Spinal cord (tissue), 10 donors: ENCODE measurements at places on chromosomes 1 and 21. TPM values are rescaled to one million over a fixed set of nuclear protein-coding genes. Genes with fewer than 3 reads are reported as not detected.
A peak's percentile ranks its signal among the peaks of the same experiment; 100 is the strongest.

GRCh38 chr1:42777852-42778251 lies 6.9 kb upstream of the TMEM269 start:
- DNase-seq: no peak
- no peak overlapping the region for H3K27ac ChIP-seq
- H3K27me3 ChIP-seq: no peaks in the 10 kb centered on the region
- H3K36me3 ChIP-seq: peaks cover 39% of the 10 kb centered on the region
- H3K4me3 ChIP-seq: no peak overlapping the region

GRCh38 chr1:183043872-183044854 lies 20.9 kb downstream of the LAMC1 start:
- H3K36me3 ChIP-seq: no peaks in the 10 kb centered on the region
- DNase-seq: no peak
- peak overlapping the region; percentile 43 for H3K27ac ChIP-seq
- H3K4me1 ChIP-seq: no peaks in the 10 kb centered on the region
- no peaks in the 10 kb centered on the region for H3K27me3 ChIP-seq

DNA sequence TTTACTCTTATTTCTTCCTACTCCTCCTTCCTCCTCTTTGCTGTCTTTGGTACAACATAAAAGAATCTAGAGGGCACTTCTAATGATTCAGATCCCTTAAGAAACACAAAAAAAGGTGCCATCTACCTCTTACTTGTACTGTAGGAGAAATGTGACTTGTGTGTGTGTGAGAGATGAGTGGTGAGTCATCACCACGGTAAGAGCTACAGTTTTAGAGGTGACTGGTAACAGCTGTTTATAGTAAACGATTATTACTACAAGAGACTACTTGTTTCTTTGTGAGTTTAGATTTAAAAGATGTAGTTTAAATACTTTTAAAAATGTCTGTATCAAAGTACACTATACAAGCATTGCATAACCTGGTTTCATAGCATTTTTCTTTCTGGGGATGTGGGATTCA lies 40.4 kb downstream of the SLC35D1 start:
- peaks cover 7% of the 10 kb centered on the region for H3K36me3 ChIP-seq
- no peak overlapping the region for H3K27ac ChIP-seq
- H3K4me1 ChIP-seq: no peaks in the 10 kb centered on the region
- no peak overlapping the region for H3K4me3 ChIP-seq

Gene PYHIN1
- polyA plus RNA-seq: not detected

- H3K4me3 ChIP-seq: no peak overlapping the region
- H3K27ac ChIP-seq: no peak overlapping the region
- no peaks in the 10 kb centered on the region for H3K36me3 ChIP-seq
- DNase-seq: no peak
- no peaks in the 10 kb centered on the region for H3K4me1 ChIP-seq
Observed at GRCh38 chr1:200922406-200922805, 27.7 kb downstream of the INAVA start.

Gene ALG14
- 14.4 TPM for polyA plus RNA-seq

DNA sequence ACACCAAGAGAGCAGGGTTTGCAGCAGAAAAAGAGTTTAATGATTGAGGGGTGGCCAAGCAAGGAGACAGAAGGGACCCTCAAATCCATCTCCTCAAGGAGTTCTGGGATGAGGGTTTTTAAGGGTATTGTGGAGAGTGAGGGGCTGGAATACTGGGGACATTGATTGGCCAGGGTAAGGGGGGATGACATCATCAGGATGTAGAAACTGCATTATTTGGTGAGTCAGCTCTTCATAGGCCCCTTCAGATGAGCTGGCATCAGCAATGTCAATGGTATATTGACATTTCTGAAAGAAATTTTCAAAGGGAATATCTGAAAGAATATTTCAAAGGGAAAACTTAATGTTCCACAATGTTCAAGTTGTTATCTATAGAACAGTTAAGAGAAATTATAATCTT lies 168.1 kb upstream of the SNX7 start:
- H3K27ac ChIP-seq: no peak overlapping the region
- no peaks in the 10 kb centered on the region for H3K4me1 ChIP-seq
- H3K4me3 ChIP-seq: no peak overlapping the region
- no peaks in the 10 kb centered on the region for H3K36me3 ChIP-seq
- no peaks in the 10 kb centered on the region for H3K27me3 ChIP-seq

Gene MAN1C1
- polyA plus RNA-seq: 52.4 TPM

Gene NKAIN1
- polyA plus RNA-seq: 56.5 TPM

Gene DYRK3
- polyA plus RNA-seq: 8.3 TPM

- H3K4me1 ChIP-seq: peaks cover 9% of the 10 kb centered on the region
- H3K27ac ChIP-seq: no peak overlapping the region
- no peaks in the 10 kb centered on the region for H3K27me3 ChIP-seq
- no peak overlapping the region for H3K4me3 ChIP-seq
- DNase-seq: no peak
Observed at GRCh38 chr1:48688102-48688760, 88.5 kb downstream of the BEND5 start.

GRCh38 chr1:172671591-172671990 lies 12.7 kb downstream of the FASLG start:
- H3K4me1 ChIP-seq: no peaks in the 10 kb centered on the region
- no peaks in the 10 kb centered on the region for H3K27me3 ChIP-seq
- no peak overlapping the region for H3K4me3 ChIP-seq
- no peak for DNase-seq
- H3K36me3 ChIP-seq: no peaks in the 10 kb centered on the region

DNA sequence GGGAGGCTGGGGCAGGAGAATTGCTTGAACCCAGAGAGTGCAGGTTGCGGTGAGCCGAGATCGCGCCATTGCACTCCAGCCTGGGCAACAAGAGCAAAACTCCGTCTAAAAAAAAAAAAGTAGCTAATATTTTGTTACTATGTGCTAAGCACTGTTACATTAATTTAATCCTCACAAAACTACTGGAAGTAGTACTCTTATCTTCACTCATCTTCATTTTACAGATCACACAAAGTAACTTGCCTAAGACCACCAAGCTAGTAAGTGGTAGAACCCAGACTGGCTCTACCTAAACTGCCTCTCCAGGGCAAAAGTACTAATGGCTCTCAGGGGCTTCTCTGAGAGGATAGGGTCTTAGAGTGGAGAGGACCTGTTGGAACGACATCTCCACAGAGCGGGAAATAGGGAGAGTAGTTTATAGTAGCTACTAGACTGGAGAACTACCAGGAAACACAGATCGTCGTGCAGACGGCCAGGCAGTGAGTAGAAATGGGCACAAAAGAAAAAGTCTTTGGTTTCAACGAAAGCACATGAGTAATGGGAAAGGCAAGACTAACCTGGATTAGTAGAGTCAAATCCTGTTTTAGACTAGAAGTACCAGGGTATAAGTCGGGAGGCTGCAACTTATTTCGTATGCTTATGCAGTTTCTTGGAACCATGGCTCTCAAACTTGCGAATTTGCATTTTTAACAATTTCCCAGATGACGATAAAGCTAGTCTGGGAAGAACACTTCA lies 1.4 kb downstream of the CLCC1 start:
- no peaks in the 10 kb centered on the region for H3K27me3 ChIP-seq
- H3K36me3 ChIP-seq: peaks cover 6% of the 10 kb centered on the region
- H3K4me3 ChIP-seq: peak overlapping the region; percentile 76
- DNase-seq: no peak

GRCh38 chr1:39540504-39541031 lies 36.0 kb downstream of the PABPC4 start:
- H3K27me3 ChIP-seq: no peaks in the 10 kb centered on the region
- H3K27ac ChIP-seq: no peak overlapping the region
- peaks cover 47% of the 10 kb centered on the region for H3K36me3 ChIP-seq
- H3K4me3 ChIP-seq: no peak overlapping the region
- no peaks in the 10 kb centered on the region for H3K4me1 ChIP-seq

Gene IGSF5
- polyA plus RNA-seq: 4.8 TPM

- no peak for DNase-seq
- H3K4me1 ChIP-seq: no peaks in the 10 kb centered on the region
- H3K27ac ChIP-seq: no peak overlapping the region
- H3K27me3 ChIP-seq: no peaks in the 10 kb centered on the region
Observed at GRCh38 chr1:192552760-192553191, 22.8 kb upstream of the RGS1 start.

DNA sequence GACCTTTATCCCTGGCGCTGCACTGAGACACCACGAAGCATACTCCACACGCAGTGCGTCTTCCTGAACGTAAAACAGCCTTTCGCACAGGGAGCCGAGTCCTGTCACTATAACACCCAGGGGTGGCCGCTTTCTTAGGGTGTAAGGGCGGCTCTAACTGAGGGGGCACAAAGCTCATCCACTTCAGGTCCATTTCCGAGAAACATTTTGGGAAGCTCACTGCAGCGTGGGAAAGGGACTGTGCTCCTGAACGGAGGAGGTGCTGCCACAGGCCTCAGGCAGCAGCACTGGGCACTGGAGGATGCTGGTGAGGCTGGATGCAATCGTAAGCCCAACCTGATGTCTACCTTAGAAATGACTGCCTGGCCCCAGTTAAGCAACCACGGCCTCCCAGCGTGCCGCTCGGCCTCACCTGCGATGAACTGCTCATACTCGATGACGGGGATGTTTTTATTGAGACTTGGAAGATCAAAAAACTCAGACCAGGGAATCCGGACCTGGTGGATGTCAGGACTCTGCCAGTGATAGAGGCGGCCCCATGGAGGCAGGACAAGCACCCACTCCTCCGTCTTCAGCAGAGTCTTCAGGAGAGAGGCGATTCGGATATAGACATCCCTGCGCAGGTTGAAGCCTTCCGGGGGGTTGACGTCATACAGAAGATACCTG lies 2.3 kb downstream of the POFUT2 start:
- peaks cover 14% of the 10 kb centered on the region for H3K4me1 ChIP-seq
- no peak for DNase-seq
- H3K27ac ChIP-seq: no peak overlapping the region
- no peaks in the 10 kb centered on the region for H3K27me3 ChIP-seq
- peaks cover 55% of the 10 kb centered on the region for H3K36me3 ChIP-seq

Gene TRIM58
- polyA plus RNA-seq: 14.4 TPM

Gene SLC25A34
- polyA plus RNA-seq: 4.4 TPM

- no peaks in the 10 kb centered on the region for H3K36me3 ChIP-seq
- no peaks in the 10 kb centered on the region for H3K4me1 ChIP-seq
- no peaks in the 10 kb centered on the region for H3K27me3 ChIP-seq
- DNase-seq: no peak
Observed at GRCh38 chr1:42209526-42210251, 45.1 kb upstream of the GUCA2A start.

DNA sequence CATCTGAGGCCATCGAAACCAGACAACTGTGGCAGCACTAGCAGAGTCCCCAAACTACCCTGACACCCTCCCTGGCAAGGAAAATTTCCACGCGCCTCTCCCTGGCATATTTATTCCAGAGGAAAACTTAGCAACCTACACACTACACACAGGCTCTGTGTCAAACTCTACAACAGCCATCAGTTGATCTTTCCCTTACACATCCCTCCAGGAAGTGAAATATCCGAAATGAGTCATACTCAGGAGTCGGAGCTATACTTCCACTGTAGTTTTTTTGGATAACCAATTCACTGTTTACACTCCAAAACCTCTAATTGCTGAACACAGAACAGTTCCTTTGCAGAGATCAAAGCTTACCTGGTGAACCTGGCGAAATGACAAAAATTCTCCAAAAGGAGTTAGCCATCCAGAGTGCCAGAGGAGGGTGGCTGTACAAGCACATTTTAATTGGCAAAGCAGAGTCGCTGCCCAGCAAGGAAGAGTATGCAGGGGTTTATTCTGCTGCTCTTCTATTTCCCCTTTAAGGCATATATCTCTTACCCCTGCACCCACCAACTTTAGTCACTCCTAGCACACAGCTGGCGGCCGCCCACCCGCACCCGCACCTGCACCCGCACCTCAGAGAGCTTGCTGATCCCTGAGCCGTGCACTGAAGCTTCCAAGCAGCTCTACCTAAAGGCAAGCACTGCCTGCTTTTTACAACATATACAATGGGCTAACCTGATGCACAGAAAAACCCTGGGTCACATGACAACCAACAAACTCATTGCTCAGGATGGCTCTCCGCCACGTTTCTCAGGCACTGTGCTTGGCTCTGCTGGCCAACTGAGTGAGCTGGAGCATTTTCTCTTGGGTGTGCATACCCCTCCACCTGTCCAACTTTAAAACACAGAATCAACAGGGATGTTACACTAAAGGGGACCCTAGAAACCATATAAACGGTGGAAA lies 54.9 kb downstream of the CAPZB start:
- H3K27me3 ChIP-seq: no peaks in the 10 kb centered on the region
- peaks cover 2% of the 10 kb centered on the region for H3K36me3 ChIP-seq
- no peak overlapping the region for H3K4me3 ChIP-seq
- no peak for DNase-seq

DNA sequence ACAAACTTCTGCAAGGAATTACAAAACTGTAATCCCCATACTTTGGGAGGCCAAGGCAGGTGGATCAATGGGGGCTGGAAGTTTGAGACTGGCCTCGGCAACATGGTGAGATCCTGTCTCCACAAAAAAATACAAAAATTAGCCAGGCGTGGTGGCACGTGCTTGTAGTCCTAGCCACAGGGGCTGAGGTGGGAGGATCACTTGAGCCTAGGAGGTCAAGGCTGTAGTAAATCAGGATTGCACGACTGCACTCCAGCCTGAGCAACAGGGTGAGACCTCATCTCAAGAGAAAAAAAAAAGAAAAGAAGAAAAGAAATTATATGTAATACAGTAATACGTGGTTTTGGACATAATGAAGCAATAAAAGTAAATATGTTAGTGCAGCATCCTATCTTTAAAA lies 138.2 kb downstream of the COP1 start:
- no peaks in the 10 kb centered on the region for H3K27me3 ChIP-seq
- DNase-seq: no peak
- no peaks in the 10 kb centered on the region for H3K4me1 ChIP-seq

GRCh38 chr1:27566462-27567145 lies 37.3 kb downstream of the AHDC1 start:
- peaks cover 49% of the 10 kb centered on the region for H3K36me3 ChIP-seq
- peaks cover 100% of the 10 kb centered on the region for H3K4me1 ChIP-seq
- no peak for DNase-seq
- peak overlapping the region; percentile 79 for H3K27ac ChIP-seq

DNA sequence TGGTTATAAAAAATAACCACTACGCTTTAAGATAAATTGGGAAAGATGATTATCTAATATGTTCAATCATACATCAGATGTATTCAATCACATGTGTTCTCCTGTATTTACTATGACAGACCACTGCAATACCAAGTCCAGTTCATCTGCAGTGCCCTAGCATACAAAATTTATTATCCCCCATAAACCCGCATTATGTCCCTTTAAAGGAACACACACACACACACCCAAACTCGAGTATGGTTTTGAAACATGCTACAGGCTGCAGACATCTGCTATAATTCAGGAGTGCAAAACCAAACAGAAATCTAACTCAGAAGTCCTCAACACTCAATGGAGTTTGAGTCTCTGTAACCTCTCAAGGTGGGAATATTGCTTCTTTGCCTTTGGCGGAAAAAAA lies 14.9 kb downstream of the ODF2L start:
- H3K27me3 ChIP-seq: no peaks in the 10 kb centered on the region
- no peak for DNase-seq
- peaks cover 6% of the 10 kb centered on the region for H3K36me3 ChIP-seq
- no peak overlapping the region for H3K4me3 ChIP-seq
- H3K27ac ChIP-seq: no peak overlapping the region
- H3K4me1 ChIP-seq: no peaks in the 10 kb centered on the region

DNA sequence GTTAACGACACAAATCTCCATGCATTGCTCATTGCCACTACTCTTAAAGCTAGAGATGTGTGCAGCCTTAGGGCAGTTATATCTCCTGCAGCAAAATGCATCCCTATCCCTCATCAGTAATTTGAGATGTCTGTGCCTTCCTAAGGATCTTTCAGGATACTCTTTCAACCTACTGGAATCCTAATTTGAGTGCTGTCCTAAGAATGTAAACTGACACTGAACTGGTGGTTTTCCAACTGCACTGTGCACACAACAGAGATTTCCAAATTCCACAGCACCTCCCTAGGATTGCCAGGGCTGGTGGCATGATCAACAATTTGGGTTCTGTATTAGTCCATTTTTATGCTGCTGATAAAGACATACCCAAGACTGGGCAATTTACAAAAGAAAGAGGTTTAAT lies 193.9 kb downstream of the LTN1 start:
- DNase-seq: no peak
- no peaks in the 10 kb centered on the region for H3K4me1 ChIP-seq
- H3K27me3 ChIP-seq: no peaks in the 10 kb centered on the region
- no peak overlapping the region for H3K27ac ChIP-seq
